ENCODE measurements at places on chromosomes 5 and 9.

- no peak for DNase-seq
Measured at GRCh38 chr9:134881313-134881670, 682 bp downstream of the FCN2 start.

- DNase-seq: no peak
Measured at GRCh38 chr9:91177661-91178280, 183.9 kb downstream of the AUH start.

DNA sequence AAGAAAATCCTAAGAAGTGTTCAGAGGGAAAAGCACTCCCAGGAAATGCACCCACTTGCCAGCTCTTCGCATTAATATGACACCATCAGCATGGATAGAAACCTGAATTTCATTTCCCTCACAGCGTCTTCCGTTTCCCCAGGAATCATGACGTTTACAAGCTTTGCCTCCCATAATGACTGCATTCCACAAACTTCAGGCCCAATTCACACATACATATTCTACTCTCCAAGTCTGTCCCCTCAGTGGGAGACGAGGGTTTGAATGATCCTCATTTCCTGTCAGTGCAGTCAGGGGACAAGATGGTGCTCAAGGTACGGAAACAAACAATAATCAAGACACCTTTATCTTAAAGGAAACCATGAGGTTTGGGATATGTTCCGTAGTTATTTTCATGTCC lies 44.9 kb upstream of the MAN2A1 start:
- DNase-seq: no peak

GRCh38 chr9:89631384-89631783 lies 26.6 kb downstream of the GADD45G start:
- DNase-seq: no peak

- no peak for DNase-seq
Measured at GRCh38 chr9:37206121-37206620, 85.8 kb downstream of the ZCCHC7 start.

- no peak for DNase-seq
Measured at GRCh38 chr5:32109236-32109635, 64.9 kb downstream of the GOLPH3 start.

DNA sequence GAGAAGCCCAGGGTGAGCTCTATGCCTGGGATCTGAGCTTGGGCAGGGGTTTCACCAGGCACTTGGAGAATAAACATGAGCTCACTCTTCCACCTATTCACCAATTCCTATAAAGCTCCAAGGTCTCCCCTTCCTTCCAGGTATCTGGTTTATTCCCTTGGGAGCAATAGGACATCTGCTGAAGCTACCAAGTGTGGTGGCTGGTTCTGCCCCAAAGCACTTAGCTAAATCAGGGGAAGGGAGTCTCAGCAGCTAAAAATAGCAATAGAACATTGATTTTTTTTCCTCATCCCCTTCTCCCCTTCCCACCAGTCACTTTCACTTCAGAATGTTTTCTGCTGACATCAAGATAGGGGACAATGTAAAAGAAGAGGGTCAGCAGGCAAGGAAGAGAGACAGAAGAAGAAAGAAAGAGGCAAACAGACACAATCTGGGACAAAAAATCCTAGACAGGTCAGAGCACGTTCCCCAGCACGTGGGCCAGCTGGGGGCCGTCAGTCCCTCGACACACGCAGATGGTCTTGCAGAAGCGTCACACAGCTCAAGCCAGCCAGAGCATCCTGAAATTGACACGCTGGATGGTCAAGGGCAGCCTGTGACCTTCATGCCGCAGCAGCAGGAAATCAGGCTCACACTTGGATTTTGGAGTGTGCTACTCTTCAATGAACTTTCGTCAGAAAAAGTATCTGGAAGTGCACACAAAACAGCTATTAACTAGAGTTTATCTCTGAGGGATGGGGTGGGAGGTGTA lies 176.0 kb downstream of the ZNF608 start:
- no peak for DNase-seq

GRCh38 chr5:16666883-16667398 lies 50.1 kb upstream of the RETREG1 start:
- no peak for DNase-seq

DNA sequence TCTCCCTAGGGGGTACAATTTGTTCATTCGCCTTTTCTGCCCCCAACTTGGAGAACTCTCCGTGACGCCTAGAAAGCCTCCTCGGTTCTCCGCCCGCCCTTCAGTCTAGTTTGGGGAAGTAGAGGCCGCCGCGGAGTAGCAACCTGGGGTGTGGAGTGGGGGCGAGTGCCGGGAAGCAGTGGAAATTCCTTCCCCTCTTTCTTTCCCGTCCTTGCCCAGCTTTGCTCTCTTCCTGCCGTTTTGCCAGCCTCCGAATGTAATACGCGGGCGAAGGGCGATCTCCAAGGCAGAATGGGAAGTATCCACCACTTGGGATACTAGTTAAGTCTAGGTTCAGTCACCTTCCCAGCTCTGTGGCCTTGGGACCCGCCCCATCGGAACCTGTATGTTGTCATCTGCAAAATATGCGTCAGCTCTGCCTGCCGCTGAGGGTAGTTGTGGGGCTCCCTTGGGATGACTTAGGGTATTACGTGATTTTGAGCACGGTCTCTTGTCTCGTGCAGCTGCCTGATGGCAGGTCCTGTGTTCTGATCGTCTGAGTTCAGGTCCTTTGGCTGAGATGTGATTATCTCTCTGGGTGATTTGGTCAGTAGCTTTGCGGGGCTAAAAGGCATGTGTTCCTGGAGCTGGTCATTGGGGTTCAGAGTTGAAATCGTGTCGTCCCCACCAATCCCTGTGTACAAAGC lies 724 bp downstream of the PAM start:
- peak; percentile 13 for DNase-seq

DNA sequence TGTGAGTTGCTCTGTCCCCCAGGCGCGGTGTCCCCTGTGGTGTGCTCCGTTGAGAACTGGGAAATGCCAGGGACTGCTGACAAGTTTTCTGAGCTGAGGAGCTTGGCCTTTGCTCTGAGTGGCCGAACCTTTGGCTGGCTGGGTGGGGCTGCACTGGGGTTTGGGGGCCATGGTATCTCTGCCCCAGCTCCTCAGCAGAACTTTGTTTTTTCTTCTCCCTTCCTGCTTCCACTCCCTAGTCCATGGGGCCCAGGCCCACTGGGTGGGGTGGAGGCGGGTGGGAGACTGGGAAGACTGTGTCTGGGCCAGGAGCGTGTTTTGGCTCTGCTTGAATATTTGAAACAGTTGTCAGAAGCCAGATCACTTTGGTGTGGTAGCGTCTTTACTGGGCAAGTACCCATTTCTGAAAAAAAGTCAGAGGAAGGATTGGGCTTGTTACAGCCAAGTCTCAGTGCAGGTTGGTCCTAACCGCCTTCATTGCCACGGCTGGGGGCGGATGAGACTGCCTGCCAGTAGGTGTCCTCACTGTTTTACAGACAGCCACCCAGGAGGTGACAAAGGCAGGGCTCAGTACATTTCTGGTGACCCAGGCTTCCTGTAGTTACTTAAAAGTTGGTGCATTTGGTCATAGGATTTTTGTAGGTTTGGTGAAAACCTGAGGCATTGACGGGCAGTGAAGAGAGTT lies 92.7 kb downstream of the DAB2IP start:
- no peak for DNase-seq

GRCh38 chr5:119828541-119828940 lies 199.2 kb downstream of the FAM170A start:
- DNase-seq: no peak

DNA sequence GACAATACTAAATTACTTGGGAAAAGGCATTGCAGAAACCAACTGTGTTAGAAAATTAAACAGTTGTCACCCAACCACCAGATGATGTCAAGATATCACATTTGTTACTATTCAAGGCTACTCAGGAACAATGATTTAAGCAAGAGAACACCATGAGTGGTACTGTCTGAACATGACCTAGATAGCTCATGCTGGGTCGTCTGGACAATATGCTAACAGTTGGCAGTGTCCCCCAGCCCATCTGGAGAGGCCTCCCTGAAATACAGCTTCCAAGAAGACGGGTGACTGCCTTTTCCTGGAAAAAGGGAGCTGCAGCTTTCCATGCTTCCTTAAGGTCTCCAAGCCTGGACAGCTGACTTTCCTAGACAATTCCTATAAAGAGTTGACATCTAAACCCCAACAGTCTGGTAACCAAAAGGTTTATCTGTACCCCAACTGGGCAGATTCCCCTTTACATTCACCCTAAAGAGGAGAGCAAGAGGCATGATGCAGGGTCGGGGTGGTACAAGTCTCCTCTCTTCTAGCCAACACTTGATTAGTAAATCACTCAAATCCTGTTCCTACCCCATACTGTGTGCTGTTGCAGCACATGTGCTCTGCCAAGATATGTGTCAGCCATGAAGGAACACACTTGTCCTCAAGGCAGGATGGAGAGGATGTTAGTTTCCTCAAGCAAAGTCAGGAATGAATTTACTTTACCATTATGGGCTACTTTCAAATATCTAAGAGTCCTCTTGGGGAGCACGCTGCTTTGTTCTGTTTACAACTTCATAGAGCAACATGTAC lies 433.0 kb downstream of the PDE4D start:
- DNase-seq: no peak

- DNase-seq: no peak
Measured at GRCh38 chr5:1010641-1011046, 2.0 kb downstream of the NKD2 start.

- no peak for DNase-seq
Measured at GRCh38 chr5:152151113-152151512, 226.5 kb upstream of the GLRA1 start.

DNA sequence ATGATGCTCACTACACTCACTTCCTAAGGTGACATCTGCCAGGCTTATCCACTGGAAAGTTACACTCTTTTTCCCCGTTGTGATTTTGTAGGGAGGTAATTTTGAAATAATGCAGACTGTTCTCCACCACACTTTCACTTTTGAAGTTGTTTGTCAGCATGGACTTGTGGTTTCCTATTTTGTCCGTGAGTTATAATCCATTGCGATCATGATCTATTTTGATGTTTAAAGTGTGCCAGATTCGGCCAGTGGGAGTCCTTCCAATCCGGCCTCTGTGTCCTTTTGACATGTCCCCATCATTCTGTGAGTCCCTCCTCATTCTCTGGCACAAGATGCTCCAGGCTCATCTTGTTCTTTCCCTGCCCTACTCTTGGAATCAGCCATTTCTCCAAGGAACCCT lies 211.3 kb upstream of the KLF4 start:
- DNase-seq: no peak

- DNase-seq: no peak
Measured at GRCh38 chr5:173963182-173963838, 25.7 kb upstream of the C5orf47 start.

DNA sequence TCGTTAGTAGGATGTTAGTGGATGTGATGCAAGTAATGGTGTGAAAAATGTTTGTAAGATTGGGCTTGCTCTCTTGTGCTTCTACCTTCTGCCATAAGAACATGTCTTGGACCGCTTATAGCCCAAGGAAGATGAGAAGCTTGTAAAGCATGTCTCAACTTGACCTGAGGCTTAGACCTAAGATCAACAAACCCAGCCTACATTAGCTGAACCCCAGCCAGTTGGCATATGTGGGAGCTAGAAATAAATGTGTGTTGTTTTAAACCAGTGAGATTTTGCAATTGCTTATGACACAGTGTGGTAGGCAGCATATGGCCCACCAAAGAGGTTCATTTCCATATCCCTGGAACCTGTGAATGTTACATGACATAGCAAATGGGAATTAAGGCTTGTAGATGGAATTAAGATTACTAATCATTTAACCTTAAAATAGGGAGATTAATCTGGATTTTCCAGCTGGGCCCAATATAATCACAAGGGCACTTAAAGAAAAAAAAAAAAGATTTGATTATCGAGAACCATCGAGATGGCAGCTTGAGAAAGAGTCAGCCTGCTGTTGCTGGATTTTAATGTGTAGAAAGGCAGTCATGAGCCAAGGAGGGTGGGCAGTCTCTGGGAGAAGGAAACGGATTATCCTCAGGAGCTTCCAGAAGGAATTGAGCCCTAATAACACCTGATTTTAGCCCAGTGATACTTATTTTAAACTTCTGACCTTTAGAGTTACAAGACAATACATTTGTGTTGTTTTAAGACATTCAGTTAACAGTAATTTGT lies 27.3 kb upstream of the EDIL3 start:
- DNase-seq: no peak

- no peak for DNase-seq
Measured at GRCh38 chr5:174937201-174938123, 213.1 kb downstream of the MSX2 start.
